Activated CD4-positive, alpha-beta T cell treated with anti-CD3 and anti-CD28 coated beads, Interleukin-10, Interleukin-2, amounts not matched to agents 100 ng/mL and 50 ng/mL, durations not matched to agents 16 hours and 8 hours (primary cell): ENCODE measurements at places on chromosomes 13 and 19.

- no peak for DNase-seq
These were observed 277.1 kb downstream of the KLF5 start for GRCh38 chr13:73335944-73336343.

- peak; percentile 53 for DNase-seq
These were observed 850 bp downstream of the KLF5 start for GRCh38 chr13:73059460-73060250.

GRCh38 chr13:23443110-23443509, 9.6 kb upstream of the SACS start:
- DNase-seq = no peak

DNA sequence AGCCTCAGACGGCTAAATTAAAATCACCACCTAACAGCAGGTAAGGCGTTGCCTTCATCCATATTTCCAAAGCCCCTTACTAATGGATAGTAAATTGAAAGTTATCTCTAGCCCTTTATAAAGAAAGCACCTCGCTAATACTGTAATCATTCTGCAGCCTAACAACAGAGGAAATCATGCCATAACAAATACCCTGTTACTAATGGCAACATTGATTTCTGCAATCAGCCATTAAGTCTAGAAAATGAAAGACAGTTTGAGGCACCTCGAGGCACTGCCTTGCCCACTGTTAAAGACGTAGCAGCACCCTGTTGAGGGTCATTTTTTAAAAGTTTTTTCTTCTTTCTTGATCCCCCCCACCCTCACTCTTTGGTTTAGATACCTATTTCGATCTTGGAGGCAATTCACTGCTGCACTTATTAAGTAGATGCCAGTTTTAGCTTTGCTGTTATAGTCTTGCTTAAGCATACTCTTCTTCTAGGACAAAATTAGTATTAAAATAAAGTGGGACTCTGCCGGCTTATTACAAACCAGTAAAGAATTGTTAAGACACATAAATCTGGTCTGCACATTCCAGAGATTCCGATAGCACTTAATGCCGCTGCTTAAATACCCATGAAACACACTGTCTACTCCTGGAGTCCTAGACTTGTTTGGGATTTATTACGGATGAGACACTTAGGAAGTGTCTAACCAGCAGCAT, 74.8 kb downstream of the ZNF536 start:
- no peak for DNase-seq

DNA sequence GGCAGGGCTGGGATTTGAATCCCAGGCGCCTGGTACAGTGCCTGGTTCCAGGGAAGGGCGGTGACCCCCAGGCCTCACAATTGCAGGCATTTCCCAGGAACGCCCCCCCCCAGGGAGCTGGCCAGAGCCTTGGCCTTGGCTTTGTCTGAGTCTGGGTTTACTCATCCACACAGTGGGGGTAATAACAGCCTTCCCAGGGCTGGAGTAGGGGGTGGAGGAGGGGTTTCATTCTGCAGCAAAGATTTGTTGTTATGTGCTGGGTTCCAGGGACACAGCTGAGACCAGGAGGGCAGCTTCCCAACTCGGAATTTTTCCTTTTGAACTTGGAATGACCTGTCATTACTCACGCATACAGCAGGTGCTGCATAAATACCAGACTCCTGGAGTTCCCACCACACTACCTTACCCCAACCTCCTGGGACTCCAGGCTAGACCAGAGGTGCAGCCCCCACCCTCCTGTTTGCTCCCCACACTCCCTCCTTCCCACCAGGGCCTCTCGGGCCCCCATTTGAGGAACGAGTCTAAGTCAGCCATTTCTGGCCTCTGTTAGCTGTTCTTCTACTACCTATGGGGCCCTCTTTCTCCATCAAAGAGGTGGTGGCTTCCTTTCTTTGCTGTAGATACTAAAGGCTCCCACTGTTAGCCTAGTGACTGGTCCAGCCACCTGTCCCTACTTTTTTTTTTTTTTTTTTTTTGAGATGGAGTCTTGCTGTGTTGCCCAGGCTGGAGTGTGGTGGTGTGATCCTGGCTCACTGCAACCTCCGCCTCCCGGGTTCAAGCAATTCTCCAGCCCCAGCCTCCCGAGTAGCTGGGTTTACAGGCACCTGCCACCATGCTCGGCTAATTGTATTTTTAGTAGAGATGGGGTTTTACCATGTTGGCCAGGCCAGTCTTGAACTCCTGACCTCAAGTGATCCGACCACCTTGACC, 1.6 kb upstream of the ADAMTS10 start:
- DNase-seq = no peak

DNA sequence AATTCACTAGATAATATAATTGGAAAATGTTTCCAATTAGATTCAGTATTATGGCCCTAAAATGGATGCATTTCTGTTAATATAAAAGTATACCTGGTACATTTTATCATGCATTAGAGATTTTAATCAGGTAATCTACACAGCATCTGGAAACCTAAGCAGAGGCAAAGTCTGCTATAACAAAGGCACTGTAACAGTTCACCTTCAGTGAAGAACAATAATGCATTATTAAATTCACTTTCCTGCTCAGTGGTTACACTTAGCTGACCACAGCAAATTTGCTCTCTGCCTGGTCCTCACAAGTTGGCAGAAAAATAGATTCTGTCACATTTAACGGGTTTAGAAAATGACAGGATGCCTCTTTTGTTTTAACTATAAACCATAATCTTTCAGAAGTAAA, 326.9 kb downstream of the DACH1 start:
- DNase-seq = no peak

- no peak for DNase-seq
These were observed 111.6 kb downstream of the RGCC start for GRCh38 chr13:41568972-41569351.

- DNase-seq = no peak
These were observed 115.4 kb downstream of the UGGT2 start for GRCh38 chr13:95937714-95938320.

DNA sequence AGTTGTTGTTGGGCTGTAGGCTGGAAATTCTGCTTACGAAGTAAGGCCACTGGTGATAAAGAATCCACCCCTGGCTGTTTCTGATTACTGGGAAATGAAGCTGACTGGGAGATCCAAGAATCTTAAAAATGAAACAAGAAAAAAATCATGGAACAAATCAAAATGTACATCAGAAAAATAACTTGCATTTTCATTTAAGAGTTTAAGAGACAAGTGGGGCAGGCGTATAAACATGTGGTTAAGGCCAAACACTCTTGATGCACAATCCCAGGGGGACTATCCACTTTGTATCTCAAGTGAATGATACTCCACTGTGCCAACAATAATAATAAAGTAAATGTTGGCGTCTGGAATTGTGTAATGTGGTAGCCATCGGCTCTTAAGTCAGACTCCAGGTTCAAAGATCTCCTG, 24.6 kb downstream of the ZMYM5 start:
- no peak for DNase-seq

GRCh38 chr19:38841787-38842438, 7.9 kb downstream of the HNRNPL start:
- no peak for DNase-seq

- no peak for DNase-seq
These were observed 33.0 kb downstream of the ZIC2 start for GRCh38 chr13:100014621-100015020.

DNA sequence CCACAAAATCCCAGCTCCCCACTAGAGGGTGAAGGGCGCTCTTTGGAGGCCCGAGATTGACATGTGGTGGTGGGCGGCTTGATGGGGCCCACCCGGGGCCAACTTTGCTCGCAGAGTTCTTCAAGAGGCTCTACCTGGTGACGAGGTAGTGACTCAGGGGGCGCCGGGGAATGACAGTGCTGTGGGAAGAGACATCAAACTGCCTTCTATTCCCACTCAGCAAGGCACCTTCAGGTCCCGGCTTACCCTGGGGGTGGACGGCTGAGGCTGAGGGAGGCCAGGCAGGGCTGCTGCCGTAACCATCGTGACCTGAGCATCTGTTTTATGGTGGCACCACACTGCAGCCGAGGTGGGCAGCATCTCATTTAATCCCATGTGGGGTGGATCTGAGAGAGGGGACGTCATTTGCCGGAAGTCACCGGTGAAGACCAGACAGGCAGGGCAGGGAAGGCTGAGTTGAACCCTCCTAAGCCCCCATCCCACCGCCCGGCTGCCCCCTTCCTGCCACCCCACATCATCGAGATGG, 1.6 kb downstream of the LINGO3 start:
- no peak for DNase-seq

GRCh38 chr13:103291798-103292572, 225.8 kb upstream of the SLC10A2 start:
- no peak for DNase-seq

- peak; percentile 65 for DNase-seq
These were observed 16.1 kb downstream of the MKNK2 start for GRCh38 chr19:2034729-2035589.

DNA sequence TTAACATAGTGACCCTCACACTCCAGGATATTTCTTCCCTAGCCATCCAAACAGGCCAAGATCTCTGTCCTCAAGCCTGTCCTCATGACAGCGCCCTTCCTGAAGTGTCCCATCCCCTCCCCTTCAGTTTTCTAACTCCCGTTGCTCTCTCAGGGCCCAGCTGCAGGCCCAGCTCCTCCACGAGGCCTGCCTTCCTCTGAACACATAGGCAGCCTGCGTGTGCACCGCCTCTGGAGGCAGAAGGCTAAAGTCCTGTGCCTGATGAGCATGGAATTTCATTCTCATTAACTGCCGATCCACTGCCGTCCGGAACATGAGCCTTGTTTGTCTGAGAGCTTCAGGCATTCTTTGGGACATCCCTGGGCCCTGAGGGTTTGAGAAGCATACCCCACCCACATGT, 306.4 kb downstream of the DCLK1 start:
- DNase-seq = no peak

DNA sequence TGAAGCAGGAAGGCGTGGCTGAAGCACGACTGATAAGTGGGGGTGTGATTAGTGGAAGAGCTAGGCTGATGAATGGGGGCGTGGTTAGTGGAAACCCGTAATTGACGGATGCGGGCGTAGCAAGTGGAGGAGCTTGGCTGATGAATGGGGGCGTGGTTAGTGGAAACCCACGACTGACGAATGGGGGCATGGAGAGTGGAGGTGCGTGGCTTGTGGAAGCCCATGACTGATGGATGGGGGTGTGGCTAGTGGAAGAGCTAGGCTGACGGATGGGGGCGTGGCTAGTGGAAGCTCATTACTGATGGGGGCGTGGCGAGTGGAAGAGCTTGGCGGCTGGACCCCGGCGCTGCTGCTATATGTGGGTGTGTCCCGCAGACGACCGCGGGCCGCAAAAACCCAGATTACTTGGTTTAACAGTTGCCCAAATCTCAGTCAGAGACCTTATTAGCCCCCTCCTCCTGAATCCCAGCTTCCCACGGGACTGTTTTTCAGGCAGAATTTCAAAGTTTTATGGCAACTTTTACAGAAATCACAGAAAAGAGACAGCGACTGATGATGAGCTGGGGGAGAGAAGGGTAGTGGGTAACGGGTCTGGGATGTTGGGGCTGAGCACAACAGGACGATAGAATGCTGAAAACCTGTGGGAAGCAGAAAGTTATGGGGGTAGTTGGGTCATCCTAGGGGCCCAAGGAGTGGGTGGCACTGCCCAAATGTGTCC, 9.0 kb upstream of the MEIS3 start:
- peak; percentile 94 for DNase-seq

DNA sequence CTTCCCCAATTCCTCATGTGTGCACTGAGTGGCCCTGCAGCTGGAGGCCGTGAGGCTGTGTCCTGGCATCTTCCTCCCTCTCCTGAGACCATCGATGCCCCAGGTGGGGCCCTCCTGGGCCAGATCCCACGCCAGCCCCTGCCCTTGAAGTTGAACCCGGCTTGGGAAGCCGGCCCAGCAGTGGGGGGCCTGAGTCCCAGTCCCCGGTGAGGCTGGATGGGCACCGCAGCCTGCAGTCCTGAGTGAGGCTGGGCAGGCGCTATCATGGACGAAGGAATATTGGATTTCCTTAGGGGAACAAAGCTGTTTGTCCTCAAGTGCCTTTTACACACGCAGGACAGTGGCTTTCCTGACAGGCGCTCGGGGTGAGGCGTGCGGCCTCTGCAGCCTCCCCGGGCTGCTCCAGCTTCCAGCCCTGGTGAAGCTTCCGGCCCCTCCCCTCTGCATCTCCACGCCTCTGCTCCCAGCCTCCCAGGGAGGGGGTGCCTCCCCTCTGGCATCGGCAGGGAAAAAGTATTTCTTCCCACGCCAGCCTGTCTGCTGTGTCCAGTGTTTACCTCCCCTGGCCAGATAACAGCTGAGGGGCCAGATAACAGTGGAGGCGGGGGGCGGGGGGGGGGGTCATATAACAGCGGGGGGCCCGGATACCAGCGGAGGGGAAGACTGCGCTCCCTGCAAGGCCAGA, 159.5 kb downstream of the KDM4B start:
- DNase-seq = no peak

DNA sequence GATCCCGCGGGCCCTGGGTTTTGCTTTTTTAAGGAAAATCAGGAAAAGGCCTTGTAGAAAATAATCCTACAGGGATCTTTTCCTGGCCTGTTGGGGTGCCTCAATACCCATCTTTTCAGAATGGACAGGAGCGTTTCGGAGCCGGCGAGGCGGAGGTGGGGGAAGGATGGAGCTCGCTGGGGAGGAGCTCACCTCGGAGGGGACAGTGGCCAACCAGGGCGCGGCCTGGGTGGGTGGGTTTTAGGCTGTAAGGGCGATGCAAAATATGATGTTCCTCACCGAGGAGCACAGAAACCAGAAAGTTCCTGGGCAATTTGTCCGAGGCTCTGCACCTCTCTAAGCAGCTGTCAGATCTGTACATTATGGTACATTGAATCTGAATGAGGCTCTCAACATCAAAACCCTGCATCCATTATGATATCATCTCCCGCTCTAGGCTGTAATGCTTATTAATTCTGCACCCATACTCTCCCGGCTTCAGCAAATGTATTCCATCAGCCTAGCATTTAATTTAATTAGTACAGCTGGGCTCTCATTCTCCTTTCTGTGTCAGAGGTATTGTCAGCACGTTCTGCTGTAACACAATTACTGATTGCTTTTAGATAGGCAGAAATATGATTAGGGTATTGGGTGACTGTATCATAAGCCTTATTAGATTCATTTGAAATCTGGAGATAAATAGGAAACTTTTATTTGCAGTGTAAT, 90.3 kb upstream of the SOX1 start:
- DNase-seq = no peak

- peak; percentile 25 for DNase-seq
These were observed 5.8 kb downstream of the PPP6R1 start for GRCh38 chr19:55252760-55253663.

- DNase-seq = peak; percentile 31
These were observed 51.1 kb downstream of the TNFRSF19 start for GRCh38 chr13:23621316-23621645.

DNA sequence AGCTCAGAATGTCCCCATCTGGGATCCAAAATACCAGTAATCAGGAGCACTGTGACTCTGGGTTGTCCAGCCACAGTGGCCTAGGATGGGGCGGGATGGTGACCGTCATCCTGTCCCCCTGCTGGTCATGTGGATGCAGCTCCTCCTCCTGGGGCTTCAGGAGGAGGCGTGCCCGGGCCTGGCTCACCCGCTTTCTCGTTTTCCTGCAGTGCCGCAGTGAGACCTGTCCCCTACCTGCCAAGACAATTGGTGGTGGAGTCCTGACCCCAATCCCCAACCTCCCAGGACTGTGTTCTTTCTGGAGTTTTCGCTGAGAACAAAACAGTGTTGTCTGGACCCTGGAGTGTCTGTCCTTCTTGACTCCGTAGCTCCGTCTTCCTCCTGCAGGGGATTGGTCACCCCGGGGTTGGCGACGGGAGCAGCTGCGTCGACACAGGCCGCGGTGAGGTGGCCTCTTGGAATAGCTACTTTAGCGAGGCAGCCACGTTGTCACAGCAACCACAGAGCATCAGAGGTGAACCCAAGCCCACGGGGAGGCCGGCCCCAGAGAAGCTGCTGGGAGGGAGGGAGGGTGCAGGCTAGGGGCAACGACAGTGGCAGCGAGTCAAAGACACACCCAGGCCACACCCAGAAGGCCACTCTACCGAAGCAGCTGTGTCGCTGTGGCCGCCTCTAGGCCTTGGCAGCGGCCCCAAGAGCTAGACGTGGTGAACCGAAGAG, 10.2 kb upstream of the EMC10 start:
- no peak for DNase-seq
